Hematopoietic multipotent progenitor cell treated with erythropoietin and hydrocortisone succinate and interleukin-3 and kit ligand, for 6 days (in vitro differentiated cells): ENCODE measurements at places on chromosomes 11 and 22.

- no peak for DNase-seq
These were observed 14.9 kb downstream of the EIF4ENIF1 start for GRCh38 chr22:31474743-31475142.

- DNase-seq = peak; percentile 59
These were observed 100.3 kb upstream of the AKIP1 start for GRCh38 chr11:8810540-8811301.

DNA sequence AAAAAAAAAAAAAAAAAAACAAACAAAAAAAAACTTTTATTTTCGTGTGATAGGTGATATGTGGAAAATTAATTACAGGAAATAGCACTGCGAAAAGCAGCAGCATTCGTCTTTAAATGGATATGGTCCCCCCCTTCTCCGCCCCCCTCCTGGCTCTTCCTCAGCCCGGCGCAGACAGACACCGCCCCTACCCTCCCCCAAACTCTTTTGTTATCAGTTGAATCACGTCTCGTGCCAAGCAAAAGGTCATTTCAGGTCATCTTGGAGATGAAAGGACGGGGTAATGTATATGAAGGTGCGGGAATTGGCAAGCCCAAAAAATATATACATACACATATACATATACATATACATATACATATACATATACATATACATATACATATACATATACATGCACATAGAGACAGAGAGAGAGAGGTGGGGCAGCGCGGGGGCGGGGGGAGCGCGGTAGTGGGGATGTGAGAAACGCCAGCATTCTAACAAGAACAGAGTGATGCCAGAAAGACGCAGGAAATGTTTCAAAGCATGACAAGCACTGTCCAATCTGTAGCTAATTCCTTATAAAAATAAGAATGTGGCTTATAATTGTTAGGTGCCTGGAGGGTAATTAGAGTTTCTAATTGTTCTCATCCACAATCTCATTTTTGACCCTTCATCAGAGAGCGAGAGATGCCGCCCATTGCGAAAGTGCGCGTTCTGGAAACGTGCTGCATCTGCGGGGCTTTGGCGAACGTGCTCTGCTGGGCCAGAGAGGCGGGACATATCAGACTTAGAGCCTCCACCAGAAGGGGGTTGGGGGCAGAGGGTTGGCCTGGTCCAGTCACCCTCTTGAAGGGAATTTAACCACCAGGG is 214.5 kb upstream of the UBASH3B start:
- peak; percentile 30 for DNase-seq

- no peak for DNase-seq
These were observed 147.1 kb downstream of the C11orf91 start for GRCh38 chr11:33553486-33553885.

DNA sequence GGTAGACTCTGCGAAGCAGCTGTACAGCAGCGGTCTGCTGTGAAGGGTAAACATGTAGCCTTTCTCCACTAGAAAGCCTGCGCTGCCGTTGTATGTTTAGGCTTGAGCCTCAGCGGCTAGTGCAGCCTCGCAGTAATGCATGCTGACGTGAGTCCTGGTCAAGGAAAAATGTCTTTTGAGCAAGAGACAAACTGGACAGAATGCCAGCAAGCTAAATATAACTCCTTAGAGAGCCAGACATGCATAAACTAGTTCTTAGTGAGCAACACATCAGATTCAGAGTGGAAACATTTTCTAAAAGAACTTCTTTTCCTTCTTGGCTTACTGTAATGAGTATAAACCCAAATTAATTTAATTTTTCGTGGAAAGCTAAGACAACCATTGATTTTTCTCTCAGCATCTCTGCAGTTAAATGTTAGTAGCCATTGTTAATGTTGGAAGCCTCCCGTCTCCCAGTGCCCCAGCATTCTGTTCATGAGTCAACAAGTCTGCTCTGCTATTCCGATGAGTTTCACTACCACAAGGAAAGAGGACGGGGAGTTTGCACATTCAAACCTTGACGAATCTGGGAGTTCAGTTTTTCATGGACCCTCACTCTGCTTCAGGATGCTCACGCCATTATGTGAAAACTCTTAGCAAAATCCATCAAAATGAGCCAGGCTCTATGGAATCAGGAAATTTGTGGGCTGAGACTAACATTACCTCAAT is 51.4 kb downstream of the JAM3 start:
- DNase-seq = no peak

DNA sequence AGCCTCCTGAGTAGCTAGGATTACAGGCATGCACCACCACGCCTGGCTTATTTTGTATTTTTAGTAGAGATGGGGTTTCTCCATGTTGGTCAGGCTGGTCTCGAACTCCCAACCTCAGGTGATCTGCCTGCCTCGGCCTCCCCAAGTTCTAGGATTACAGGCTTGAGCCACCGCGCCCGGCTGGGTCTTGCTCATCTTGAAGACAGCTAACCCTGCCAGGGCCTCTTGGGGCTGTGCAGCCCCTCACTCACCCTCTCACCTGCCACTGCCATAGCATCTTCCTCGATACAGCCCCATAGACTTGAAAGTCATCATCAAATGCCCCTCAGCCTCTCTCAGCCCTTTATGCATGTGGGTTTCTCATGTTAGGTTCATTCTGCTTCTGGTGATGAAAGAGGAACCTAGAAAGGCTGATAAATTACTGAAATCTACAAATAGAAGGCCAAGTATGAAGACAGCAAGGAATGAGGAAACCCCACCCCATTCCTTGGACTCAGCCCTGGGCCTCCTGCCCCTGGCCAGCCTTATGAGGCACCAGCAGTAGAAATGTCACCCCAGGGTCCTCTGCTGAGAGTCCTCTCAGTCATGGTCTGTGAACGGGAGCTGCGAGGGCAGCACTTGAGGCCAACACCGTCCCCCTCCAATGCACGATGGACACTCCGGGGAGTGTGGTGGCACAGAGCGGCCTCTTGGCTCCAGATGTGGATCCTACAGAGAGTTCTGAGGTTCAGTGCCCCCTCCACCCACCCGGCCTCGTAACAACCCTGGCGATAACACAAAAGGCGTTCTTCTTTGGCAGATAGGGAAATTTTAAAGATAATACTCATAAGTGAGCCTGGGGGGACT is 24.8 kb downstream of the SCGB1A1 start:
- peak; percentile 42 for DNase-seq

GRCh38 chr11:130825983-130826382 is 90.3 kb downstream of the SNX19 start:
- DNase-seq = no peak

DNA sequence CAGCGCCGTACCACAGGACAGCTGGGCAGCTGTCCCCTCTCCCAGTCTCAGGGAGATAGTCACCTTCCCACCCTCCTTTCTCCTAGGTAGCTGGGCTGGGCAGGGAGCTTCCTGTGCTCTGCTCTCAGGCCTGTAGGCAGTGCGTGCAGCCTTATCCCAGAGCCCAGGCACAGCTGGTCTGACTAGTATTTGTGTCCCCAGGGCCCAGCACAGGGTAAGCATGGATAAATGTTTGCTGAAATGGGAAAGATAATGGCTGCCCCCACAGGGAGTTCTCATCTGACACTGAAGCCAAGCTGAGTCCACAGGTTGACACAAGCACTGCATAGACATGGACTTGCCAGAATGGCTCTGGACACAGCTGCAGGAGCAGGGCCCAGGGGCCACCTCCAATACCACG is 9.8 kb downstream of the SLC15A3 start:
- DNase-seq = no peak
